Stimulated activated CD4-positive, alpha-beta T cell treated with anti-CD3 and anti-CD28 coated beads, Interleukin-1b, Interleukin-23, amount 100 ng/mL, for 1 hour (primary cell): ENCODE measurements at places on chromosomes 16 and 17.

GRCh38 chr16:58614212-58614611 lies 15.4 kb downstream of the CNOT1 start:
- DNase-seq = no peak

GRCh38 chr17:57823469-57824401 lies 26.1 kb downstream of the MRPS23 start:
- no peak for DNase-seq

DNA sequence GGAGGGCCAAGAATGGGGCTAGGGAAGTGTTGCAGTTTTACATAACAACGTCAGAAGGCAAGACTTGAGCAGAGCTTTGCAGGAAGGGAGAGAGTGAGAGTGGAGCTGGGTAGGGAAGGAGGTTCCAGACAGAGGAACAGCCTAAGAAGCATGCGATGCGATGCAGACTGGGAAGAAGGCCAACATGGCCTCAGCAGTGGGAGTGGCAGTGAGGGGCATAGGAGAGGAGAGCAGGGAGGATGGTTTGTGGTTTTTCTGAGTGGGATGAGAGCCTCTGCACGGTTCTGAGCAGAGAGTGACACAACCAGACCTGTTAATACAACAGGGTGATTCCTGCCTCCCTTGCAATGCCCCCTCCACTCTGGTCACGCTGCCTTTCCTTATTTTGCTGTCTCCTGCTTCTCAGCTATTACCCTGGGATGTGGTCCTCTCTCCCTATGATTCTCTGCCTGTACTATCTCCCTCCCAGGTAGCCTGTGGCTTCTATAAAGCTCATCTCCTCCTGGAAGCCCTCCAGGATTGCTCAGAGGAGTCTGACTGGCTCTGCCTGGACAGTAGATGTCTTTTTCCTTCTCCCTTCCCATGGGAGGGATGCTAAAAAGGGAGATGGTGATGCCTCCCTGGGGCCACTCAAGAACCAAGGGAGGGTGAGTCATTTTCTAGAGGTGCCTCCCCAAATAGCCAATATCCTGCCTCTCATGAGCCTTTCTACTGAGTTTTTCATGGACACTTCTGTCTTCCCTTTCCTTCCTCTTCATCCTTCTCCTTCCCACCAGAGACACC lies 38.7 kb upstream of the NGFR start:
- DNase-seq = no peak

DNA sequence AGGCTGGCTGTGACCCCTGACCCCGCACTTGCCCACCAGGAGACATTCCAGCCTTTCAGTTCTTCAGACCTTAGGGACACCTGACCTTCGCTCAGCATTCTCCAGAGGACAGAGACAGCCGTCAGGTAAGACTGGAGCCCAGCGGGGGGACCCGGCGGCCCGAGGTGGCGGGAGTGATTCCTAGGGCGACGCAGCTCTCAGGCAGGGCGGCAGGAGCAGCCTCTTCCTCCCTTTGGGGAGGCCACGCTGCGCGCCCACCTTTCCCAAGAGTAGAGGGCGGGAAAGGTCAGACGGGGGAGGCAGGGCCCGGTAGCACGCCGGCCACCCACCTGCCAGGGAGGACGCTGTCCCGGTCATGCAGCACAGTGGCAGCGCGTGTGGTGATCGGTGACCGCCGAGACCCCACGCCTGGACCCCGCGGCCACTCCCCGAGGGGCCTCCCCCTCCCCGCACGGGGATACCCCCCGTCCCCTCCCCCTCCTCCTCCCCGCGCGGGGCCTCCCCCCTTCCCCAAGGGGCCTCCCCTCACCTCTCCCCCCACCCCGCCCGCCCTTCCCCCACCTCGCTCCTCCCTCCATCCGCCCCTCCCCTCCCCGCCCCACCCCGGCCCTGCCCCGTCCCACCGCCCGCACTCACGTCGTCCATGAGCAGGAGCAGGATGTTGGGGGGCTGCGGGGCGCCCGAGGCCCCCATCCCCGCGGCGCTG lies 472 bp downstream of the GALNS start:
- DNase-seq = no peak

GRCh38 chr16:88734361-88734728 lies 28.0 kb downstream of the CTU2 start:
- no peak for DNase-seq
